Activated CD4-positive, alpha-beta memory T cell treated with anti-CD3 and anti-CD28 coated beads for 36 hours (primary cell): ENCODE measurements at places on chromosomes 12 and 14.
A peak's percentile ranks its signal among the peaks of the same experiment; 100 is the strongest.

DNA sequence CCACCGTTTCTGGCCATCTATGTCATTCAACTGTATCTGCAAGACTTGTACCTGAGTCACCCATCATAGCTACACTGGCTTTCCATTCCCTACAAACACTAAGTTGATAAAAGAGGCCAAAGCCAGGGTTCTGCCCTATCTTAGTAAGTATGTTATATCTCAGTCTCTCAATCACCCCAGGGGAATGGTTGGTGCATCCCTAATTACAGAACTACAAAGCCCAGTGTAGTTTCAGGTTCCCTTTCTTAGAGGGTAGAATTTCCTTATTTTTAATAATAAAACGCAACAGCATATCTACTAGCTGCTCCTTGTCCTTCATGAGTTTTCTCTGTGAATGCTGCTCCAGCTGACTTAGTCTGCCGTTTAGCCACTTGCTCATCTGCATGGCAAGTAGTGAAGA is 57.6 kb downstream of the ST8SIA1 start:
- no peak overlapping the region for H3K27ac ChIP-seq
- peaks cover 6% of the 10 kb centered on the region for H3K36me3 ChIP-seq
- H3K4me1 ChIP-seq: peaks cover 1% of the 10 kb centered on the region
- no peak overlapping the region for H3K4me3 ChIP-seq
- no peaks in the 10 kb centered on the region for H3K27me3 ChIP-seq
- no peak for DNase-seq

DNA sequence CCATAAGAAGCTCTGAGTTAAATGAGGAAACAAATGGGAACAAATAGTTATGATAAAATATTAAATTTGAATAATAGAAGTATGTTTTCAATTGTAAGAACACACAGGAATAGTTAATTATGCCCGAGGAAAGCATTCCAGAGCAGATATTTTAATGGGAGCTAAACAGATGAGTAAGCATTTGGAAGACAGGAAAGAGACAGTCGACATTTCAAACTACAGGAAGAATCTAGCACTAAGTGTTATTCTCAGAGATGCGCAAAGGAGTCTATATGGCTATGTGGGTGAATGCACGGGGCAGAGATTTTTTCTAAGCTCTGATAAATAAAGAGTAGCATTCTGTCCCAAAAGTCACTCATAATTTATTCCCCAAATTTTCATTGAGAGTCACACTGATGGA is 64.5 kb upstream of the SSTR1 start:
- no peak overlapping the region for H3K4me3 ChIP-seq
- H3K27me3 ChIP-seq: no peaks in the 10 kb centered on the region

GRCh38 chr12:51592034-51592705 is 1.1 kb downstream of the SCN8A start:
- peaks cover 13% of the 10 kb centered on the region for H3K4me1 ChIP-seq
- peaks cover 50% of the 10 kb centered on the region for H3K27me3 ChIP-seq
- no peaks in the 10 kb centered on the region for H3K36me3 ChIP-seq
- peak overlapping the region; percentile 27 for H3K4me3 ChIP-seq

- no peaks in the 10 kb centered on the region for H3K27me3 ChIP-seq
- no peak for DNase-seq
- no peaks in the 10 kb centered on the region for H3K36me3 ChIP-seq
- no peak overlapping the region for H3K27ac ChIP-seq
- H3K4me3 ChIP-seq: no peak overlapping the region
- H3K4me1 ChIP-seq: no peaks in the 10 kb centered on the region
These were observed 224.0 kb upstream of the PDE3A start for GRCh38 chr12:20144341-20144740.

DNA sequence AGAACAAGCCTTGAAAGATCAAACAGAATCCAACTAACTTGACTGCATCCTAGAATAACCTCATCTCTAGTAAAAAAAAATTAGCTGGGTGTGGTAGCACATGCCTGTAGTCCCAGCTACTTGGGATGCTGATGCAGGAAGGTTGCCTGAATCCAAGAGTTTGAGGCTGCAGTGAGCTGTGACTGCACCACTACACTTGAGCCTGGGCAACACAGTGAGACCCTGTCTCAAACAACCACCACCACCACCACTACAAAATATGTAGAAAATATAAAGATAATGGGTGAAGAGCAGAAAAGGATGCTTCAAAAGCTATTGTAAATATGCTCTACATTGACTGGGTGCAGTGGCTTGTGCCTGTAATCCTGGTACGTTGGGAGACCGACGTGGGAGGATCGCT is 27.3 kb downstream of the SUPT16H start:
- no peak overlapping the region for H3K4me3 ChIP-seq
- no peak for DNase-seq
- no peak overlapping the region for H3K27ac ChIP-seq
- no peaks in the 10 kb centered on the region for H3K4me1 ChIP-seq
- H3K27me3 ChIP-seq: no peaks in the 10 kb centered on the region
- peaks cover 74% of the 10 kb centered on the region for H3K36me3 ChIP-seq

- H3K36me3 ChIP-seq: peaks cover 3% of the 10 kb centered on the region
- peaks cover 38% of the 10 kb centered on the region for H3K27me3 ChIP-seq
These were observed 18.8 kb downstream of the SOCS2 start for GRCh38 chr12:93591137-93591868.

DNA sequence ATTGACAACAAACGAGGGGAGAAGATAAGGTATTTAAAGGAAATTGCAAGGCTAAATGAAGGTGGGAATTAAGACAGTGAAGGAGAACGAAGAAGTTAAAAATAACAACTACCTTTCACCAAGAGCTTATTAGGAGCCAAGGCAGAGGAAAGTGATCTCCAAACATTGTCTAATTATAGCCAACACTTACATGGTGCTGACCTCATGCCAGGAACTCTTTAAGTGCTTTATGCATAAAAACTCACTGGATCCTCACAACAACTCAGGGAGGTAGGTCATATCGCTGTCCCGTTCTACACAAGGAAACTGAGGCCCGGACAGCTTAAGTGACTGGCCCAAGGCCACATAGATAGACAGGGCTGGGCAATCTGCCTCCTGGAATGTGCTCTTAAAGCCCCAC is 19.5 kb downstream of the TAMALIN start:
- peaks cover 20% of the 10 kb centered on the region for H3K4me1 ChIP-seq
- no peak for DNase-seq
- no peaks in the 10 kb centered on the region for H3K27me3 ChIP-seq
- H3K36me3 ChIP-seq: no peaks in the 10 kb centered on the region
- H3K4me3 ChIP-seq: peak overlapping the region; percentile 79
- H3K27ac ChIP-seq: no peak overlapping the region

DNA sequence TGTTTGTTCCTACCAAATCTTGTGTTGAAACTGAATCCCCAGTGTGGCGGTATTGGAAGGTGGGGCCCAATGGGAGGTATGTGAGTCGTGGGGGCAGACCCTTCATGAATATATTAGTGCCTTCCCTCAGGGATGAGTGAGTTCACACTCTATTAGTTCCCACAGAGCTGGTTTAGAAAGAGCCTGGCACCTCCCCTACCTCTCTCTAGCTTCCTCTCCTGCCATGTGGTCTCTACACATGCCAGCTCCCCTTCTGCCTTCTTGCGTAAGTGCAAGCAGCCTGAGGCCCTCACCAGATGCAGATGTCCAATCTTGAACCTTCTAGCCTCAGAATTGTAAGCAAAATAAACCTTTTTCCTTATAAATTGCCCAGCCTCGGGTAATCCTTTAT is 105.8 kb downstream of the SPTSSA start:
- H3K36me3 ChIP-seq: no peaks in the 10 kb centered on the region
- H3K27me3 ChIP-seq: no peaks in the 10 kb centered on the region
- no peak overlapping the region for H3K27ac ChIP-seq
- no peak overlapping the region for H3K4me3 ChIP-seq
- no peak for DNase-seq

GRCh38 chr14:55749201-55749812 is 169.3 kb downstream of the KTN1 start:
- no peak overlapping the region for H3K27ac ChIP-seq
- DNase-seq: no peak

- DNase-seq: no peak
- H3K27ac ChIP-seq: no peak overlapping the region
- no peak overlapping the region for H3K4me3 ChIP-seq
- H3K4me1 ChIP-seq: peaks cover 11% of the 10 kb centered on the region
- H3K36me3 ChIP-seq: no peaks in the 10 kb centered on the region
These were observed 5.2 kb downstream of the ZBTB42 start for GRCh38 chr14:104805941-104806624.

DNA sequence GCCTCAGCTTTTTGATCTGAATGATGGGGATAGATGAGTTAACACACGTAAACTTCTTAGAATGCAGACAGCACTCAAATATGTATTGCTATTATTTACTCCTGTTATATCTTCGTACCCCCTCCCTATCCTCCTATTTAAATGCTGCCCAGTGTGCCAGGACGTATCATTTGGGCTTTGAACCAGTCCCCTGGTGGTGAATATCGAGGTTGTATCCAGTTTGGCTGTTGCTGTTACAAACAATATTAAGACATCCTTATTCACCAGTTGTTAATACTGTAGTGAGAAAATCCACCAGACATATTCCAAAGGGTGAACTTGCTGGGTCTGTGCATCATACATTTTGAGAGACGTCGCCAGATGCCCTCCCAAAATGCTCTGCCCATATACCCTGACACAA is 51.5 kb upstream of the FOXN3 start:
- H3K36me3 ChIP-seq: peaks cover 10% of the 10 kb centered on the region
- DNase-seq: no peak
- peaks cover 31% of the 10 kb centered on the region for H3K4me1 ChIP-seq
- no peak overlapping the region for H3K4me3 ChIP-seq

- H3K4me3 ChIP-seq: no peak overlapping the region
- no peak for DNase-seq
- H3K4me1 ChIP-seq: no peaks in the 10 kb centered on the region
- no peak overlapping the region for H3K27ac ChIP-seq
- no peaks in the 10 kb centered on the region for H3K27me3 ChIP-seq
- H3K36me3 ChIP-seq: no peaks in the 10 kb centered on the region
These were observed 278.3 kb downstream of the AKAP6 start for GRCh38 chr14:32607399-32607798.

GRCh38 chr12:70069221-70070105 is 173.8 kb upstream of the CNOT2 start:
- H3K4me3 ChIP-seq: no peak overlapping the region
- H3K27me3 ChIP-seq: no peaks in the 10 kb centered on the region
- no peak for DNase-seq

DNA sequence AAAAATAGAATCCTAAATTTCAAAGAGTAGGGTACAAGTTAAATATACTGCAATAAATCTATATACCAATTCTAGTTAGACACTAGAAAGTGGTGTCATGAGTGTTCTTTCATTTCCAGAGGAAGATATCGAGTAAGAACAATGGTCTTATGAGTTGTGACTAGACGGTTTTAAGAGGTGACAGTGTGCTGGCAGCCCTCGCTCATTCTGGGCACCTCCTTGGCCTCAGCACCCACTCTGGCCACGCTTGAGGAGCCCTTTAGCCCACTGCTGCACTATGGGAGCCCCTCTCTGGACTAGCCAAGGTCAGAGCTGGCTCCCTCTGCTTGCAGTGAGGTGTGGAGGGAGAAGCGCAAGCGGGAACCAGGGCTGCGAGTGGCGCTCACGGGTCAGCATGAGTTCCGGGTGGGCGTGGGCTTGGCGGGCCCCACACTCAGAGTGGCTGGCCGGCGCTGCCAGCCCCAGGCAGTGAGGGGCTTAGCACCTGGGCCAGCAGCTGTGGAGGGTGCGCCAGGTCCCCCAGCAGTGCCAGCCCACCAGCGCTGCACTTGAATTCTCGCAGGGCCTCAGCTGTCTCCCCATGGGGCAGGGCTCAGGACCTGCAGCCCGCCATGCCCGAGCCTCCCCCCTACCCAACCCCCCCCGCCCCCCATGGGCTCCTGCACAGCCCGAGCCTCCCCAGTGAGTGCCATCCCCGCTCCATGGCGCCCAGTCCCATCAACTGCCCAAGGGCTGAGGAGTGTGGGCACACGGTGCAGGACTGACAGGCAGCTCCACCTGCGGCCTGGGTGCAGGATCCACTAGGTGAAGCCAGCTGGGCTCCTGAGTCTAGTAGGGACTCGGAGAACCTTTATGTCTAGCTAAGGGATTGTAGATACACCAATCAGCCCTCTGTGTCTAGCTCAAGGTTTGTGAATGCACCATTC is 18.7 kb downstream of the PRKD1 start:
- H3K27ac ChIP-seq: no peak overlapping the region
- no peaks in the 10 kb centered on the region for H3K27me3 ChIP-seq
- H3K4me3 ChIP-seq: no peak overlapping the region
- DNase-seq: no peak

DNA sequence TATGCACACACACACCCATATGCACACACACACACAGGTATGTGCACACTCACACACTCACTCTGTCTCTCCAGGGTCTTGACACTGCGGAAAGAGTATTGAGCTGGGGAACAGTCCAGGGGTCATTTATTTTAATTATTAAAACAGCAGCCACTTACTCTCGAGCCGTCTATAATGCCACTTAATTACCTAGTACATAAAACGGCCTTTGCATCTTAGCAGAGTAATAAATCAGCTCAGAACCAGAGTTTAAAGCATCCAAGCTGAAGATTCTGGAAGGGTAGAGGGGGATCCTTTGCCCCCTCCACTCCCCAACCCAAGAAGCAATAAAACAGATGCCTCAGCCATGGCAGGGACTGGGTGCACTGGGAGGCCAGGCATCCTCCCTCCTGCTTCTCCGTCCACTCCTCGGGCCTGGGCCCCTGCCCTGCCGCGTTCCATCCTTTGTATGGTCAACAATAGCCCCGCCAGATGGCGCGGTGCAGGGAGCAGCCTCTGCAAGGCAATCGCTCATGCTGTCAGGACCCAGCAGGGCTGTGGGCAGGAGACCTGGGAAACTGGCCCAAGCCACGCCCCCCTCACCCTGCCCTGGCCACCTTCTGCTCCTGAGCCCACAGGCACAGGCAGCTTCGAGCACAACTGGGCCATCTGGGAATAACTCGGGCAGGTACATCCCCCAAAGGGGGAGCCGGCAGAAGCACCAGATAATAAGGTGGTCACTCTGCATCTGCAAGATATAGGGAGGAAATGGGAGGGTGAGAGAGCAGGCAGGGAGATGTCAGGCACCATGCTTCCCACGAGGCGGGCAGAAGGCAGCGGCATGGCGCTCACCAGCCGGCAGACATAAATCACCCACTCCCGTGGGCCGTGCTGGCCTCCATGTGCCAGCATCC is 40.9 kb downstream of the CCDC85C start:
- no peak overlapping the region for H3K27ac ChIP-seq
- DNase-seq: no peak
- no peaks in the 10 kb centered on the region for H3K27me3 ChIP-seq
- H3K4me1 ChIP-seq: peaks cover 2% of the 10 kb centered on the region
- no peak overlapping the region for H3K4me3 ChIP-seq

DNA sequence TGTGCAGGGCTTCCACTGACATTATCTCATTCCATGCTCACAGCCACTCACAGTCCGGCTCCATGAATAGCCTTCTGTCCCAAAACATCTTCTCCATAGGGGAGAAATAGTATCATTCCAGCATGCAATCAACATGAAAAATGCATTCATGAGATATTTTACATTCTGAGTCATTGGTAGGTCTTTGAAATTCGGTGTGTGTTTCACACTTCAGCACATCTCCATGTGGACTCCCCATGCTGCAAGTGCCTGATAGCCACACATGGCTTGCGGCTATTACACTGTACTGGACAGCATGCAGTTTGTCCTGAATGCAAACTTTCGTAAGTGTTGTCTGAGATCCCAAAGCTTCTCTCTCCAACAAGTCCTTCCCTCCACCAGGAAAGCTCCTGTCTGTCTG is 449.3 kb downstream of the MED13L start:
- DNase-seq: no peak
- no peaks in the 10 kb centered on the region for H3K4me1 ChIP-seq

GRCh38 chr12:66744956-66745383 is 66.1 kb upstream of the GRIP1 start:
- H3K27me3 ChIP-seq: peaks cover 4% of the 10 kb centered on the region
- H3K27ac ChIP-seq: no peak overlapping the region
- H3K4me1 ChIP-seq: peaks cover 11% of the 10 kb centered on the region
- no peak for DNase-seq
- no peak overlapping the region for H3K4me3 ChIP-seq
- H3K36me3 ChIP-seq: no peaks in the 10 kb centered on the region
